ENCODE measurements at places on chromosomes 3 and 15.

DNA sequence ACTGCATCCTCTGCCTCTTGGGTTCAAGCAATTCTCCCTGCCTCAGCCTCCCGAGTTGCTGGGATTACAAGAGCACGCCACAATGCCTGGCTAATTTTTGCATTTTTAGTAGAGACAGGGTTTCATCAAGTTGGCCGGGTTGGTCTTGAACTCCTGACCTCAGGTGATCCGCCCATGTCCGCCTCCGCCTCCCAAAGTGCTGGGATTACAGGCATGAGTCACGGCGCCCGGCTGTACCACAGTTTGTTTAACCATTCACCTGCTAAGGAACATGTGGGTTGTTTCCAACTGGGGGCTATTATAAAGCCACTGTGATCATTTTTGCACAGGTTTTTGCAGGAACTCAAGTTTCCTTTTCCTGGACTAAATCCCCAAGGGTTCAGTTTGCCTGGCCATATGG is 123.2 kb upstream of the RAP2B start:
- no peaks in the 10 kb centered on the region for H3K4me1 ChIP-seq
- no peak overlapping the region for H3K4me3 ChIP-seq
- H3K36me3 ChIP-seq: no peaks in the 10 kb centered on the region
- no peak overlapping the region for H3K27ac ChIP-seq
- no peaks in the 10 kb centered on the region for H3K27me3 ChIP-seq

DNA sequence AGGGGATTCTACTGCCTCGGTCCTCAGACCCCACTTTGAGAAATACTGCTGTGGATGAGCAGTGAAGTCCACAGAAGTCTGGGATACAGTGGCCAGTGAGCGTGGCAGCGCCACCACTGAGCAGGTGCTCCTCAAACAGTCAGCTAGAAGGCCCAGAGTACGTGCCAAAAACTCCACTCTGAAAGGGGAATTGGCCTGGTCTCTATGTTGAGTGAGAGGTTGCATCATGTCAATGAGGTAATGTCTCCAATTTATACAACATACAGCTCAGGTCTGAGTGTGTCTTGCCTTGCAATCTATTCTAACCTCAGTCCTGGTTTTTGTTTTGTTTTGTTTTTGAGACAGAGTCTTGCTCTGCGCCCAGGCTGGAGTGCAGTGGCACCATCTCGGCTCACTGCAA is 53.3 kb upstream of the ETV5 start:
- H3K27me3 ChIP-seq: no peaks in the 10 kb centered on the region
- H3K4me1 ChIP-seq: no peaks in the 10 kb centered on the region
- no peak overlapping the region for H3K27ac ChIP-seq
- H3K4me3 ChIP-seq: no peak overlapping the region
- no peak for DNase-seq

GRCh38 chr15:80932989-80933388 is 56.6 kb downstream of the MESD start:
- H3K27ac ChIP-seq: no peak overlapping the region
- no peak overlapping the region for H3K4me3 ChIP-seq
- no peaks in the 10 kb centered on the region for H3K4me1 ChIP-seq
- no peak for DNase-seq
- peaks cover 64% of the 10 kb centered on the region for H3K36me3 ChIP-seq

- no peaks in the 10 kb centered on the region for H3K36me3 ChIP-seq
- no peak overlapping the region for H3K4me3 ChIP-seq
- H3K27me3 ChIP-seq: no peaks in the 10 kb centered on the region
- no peaks in the 10 kb centered on the region for H3K4me1 ChIP-seq
- H3K27ac ChIP-seq: no peak overlapping the region
- no peak for DNase-seq
These were observed 963.4 kb upstream of the CFAP20DC start for GRCh38 chr3:60013241-60013640.
